Suppressor macrophage treated with lipopolysaccharide for 4 hours (primary cell): ENCODE measurements at places on chromosomes 11 and 22.

- DNase-seq, result no peak
These were observed 6.1 kb downstream of the P2RY2 start for GRCh38 chr11:73223998-73224730.

DNA sequence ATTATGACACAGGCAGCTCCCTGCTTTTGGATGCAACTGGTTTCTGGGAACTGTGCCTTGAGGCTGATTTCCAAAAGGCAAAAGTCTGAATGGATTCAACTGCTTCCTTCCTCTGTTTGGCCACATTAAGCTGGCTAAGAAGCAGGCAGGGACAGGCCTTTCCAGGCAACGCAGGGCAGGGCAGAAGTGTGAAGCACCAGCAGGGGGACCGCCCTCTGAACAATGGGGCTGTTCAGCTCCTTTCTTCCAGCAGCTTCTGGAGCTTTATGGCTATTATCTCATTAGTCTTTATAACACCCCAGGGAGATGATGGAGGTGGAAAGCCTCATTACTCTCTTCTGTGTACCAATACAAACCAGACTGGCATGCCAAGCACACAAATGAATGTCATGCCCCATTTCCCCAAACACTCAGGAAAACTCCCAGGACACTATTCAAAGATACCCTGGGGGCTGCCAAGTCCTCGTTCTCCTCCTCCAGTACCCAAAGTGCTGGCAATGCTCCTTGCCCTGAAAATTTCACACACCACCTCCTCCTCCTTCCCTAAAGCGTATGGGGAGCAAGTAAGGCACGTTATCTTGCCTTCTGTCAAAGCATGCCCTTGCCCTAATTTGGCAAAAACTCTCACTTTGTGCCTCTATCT, 21.3 kb downstream of the MORC2 start:
- DNase-seq, result no peak

DNA sequence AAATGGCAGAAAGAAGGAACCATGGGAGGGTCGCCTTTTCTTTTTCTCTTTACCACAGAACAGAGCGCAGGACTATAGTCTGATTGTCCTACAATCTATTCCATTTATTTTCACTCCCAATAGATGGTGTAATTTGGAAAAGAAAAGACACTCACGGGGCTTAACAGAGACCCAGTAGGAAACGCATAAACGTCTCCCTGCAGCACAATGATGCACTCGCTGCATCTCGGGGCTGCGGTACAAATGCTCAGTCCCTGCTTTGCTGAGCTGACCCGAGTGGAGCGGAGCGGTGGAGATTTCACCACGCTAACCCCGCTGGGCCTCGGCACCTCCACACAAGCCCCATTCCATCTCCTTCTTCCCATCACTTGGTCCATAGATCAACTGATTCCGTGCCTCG, 1.5 kb downstream of the FEZ1 start:
- no peak for DNase-seq

GRCh38 chr22:49763138-49763537, 64.5 kb downstream of the BRD1 start:
- no peak for DNase-seq

DNA sequence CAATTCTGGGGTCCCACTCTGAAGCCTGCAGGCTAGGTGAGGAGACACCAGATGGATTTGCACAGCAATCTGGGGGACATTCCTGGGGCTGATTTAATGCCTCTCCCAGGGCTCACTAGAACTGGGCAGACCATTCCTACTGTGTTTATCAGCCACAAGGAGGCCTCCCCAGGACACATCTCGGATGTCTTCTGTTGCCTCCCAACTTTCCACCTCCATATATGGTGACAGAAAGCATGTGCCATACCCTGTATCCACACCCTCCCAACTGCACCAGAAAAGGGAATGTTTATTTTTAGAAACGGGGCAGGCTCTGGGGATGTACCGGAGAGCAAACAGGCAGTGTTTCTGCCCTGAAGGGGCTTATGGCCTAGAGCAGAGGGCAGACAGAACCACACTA, 181.8 kb downstream of the CSNK2A3 start:
- DNase-seq, result no peak

DNA sequence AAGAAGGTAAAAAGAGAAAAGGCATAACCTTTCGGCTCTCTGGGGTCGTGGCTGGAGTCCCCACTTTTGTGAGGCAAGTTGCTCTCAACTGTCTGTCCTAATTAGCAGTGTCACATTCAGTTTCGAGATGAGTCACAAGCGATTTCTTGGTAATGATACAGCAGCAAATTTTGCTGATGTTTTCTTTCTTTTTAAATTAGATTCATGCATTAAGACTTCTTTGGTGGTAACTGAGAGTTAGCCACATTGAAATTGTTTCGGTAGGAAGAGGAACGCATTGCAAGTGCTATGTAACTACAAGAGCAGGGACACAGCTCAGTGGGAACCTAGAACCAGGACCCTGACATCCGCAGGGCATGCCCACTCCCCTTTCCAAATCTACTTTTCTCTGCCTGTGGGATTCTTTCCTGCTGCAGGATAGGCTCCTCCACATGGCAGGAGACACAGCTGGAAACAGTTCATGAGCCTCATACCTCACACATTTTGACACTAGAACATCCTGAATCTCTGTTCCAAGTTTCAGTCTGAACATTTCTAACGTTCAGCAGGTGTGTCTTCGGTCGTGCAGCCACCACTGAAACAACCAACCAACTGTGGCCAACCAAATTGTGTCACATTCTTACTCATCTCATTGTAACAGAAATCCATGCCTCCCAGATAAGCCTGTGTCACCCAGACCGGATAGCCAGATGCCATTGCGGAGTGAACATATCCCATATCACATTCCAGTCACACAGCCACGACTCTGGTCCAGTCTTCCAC, 987.6 kb downstream of the NTM start:
- no peak for DNase-seq

GRCh38 chr11:12944889-12945288, 64.2 kb upstream of the RASSF10 start:
- no peak for DNase-seq
